Amygdala (tissue), 56 donors: ENCODE measurements at places on chromosomes 4 and X.

- DNase-seq: no peak
Observed at GRCh38 chrX:140548985-140549384, 44.1 kb upstream of the SOX3 start.

GRCh38 chr4:35247047-35247446, 997.3 kb downstream of the ARAP2 start:
- DNase-seq: no peak

DNA sequence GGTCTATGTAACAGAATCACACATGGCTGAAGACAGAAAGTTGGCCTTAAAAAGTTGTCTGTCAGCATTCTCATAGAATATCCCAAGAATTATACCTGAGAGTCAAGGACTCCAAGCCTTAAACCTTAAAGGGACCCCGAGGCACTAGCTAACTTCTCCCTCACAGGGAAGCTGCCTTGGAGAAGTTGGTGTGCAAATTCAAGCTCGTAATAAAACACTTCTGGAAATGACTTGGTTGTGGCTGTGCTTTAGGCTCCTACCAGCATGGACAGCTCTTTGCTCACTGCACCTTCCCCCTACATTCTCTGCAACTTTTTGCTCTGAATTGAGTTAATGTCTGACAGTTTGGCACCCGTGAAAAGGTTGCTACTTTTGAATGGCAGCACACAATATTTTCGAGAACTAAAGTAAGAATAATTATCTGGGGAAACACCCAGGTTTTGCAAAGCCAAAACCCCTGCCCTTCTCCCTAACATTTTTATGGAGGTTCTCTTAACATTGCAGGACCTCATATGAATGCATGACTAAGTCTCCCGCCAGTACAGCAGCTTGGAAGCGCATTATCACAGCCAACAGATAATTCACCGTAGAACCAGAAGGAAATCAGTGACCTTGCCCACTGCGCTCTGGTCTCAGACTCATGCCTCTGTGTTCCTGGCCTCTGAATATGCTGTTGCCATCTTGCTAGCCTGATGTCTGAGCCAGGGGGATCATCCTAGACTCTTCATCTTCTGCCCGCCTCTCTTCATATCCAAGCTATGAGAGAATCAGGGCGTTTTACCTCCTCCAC, 91.0 kb downstream of the MGST2 start:
- DNase-seq: no peak

GRCh38 chrX:3678328-3678727, 35.1 kb downstream of the PRKX start:
- DNase-seq: no peak

DNA sequence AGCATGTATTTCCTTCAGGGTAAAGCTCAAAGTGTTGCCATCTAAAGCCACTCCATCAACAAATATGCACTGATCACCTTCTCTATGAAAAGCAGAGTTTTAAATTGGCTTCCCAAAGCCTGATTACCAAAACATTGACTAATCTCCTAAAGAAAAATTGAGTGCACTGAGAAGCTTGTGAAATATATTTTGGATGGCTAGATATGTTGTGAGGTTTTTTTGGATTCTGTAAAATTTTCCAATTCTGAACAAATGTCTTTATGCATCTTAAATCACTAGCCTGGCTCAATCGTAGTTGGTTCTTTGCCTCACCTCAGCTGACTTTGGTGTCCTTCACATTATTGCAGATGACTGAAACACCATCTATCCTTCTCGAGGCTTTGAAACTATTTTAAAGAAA, 14.9 kb upstream of the EXOSC9 start:
- no peak for DNase-seq

- no peak for DNase-seq
Observed at GRCh38 chr4:99310389-99310788, 10.8 kb downstream of the ADH1B start.

DNA sequence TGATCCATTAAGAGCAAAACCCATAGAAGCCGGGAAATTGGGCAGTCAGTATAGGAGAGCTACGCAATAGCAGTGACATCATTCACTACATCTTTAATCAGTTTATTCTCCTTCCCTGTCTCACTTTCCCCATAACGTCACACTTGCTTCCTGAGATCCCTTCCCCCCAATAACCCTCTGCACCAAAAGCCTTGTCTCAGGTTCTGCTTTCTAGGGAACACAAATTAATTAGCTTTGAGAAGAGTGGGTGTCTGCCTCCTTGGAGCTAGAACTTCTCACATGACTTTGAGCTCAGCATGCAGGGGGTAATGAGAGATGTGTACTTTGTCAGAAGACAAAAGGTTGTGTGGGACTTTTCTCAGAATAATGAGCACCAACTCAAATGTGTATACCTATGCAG, 128.3 kb upstream of the MAOA start:
- no peak for DNase-seq

DNA sequence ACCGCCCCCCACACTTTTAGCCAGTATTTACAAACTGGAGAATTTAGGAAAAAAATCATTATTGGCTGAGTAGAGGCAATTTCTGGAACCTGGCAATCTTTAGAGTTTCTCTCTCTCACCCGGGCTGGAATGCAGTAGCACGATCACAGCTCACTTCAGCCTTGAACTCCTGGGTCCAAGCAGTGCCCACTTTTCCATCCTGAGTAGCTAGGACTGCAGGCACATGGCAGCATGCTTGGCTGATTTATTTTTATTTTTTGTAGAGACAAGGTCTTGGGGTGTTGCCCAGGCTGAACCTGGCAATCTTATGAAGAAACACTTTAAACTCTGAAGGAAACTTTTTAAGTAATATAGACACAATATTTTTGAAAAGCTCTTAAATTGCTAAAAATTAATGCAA, 120.1 kb downstream of the AFF1 start:
- DNase-seq: no peak

- DNase-seq: no peak
Observed at GRCh38 chr4:89221167-89221867, 86.3 kb downstream of the GPRIN3 start.

DNA sequence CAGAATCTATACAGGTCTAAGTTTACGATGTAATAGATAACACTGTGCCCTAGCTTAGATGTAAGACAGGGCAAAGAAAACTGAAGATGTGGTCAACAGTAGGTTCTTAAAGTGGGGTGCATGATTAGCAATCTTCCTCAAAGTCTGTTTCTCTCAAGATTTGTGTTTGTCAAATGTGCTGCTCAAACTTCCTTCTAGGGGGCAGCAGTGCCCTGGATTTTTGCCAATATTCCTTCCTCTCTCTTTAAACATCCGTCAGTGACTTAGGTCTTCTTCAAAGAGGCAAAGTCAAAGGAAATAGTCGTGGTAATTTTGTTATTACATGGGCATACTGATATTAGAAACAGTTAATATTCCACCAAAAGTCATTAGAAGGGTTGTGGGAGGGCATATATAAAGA, 4.2 kb upstream of the PDHA2 start:
- DNase-seq: no peak

- no peak for DNase-seq
Observed at GRCh38 chr4:142579443-142579842, 266.7 kb downstream of the INPP4B start.

- DNase-seq: no peak
Observed at GRCh38 chrX:72478351-72478750, 94.3 kb downstream of the HDAC8 start.
